Stimulated activated CD8-positive, alpha-beta memory T cell treated with anti-CD3 and anti-CD28 coated beads, Interleukin-7, amount 100 ng/mL, for 4 hours (primary cell): ENCODE measurements at places on chromosomes 1 and 21.

- DNase-seq: no peak
These were observed 27.3 kb upstream of the PDPN start for GRCh38 chr1:13556224-13556764.

- no peak for DNase-seq
These were observed 24.4 kb upstream of the AHCYL1 start for GRCh38 chr1:109959974-109960744.

GRCh38 chr1:153799566-153800465 lies 24.6 kb downstream of the SLC27A3 start:
- no peak for DNase-seq

GRCh38 chr1:3168678-3169077 lies 99.7 kb downstream of the PRDM16 start:
- no peak for DNase-seq

- no peak for DNase-seq
These were observed 55.0 kb downstream of the HUNK start for GRCh38 chr21:31927689-31928353.
